ENCODE measurements at places on chromosomes 5 and 9. TPM values are rescaled to one million over a fixed set of nuclear protein-coding genes. Genes with fewer than 3 reads are reported as not detected.

GRCh38 chr5:176317534-176318374 is 43.8 kb downstream of the KIAA1191 start:
- no peaks in the 10 kb centered on the region for H3K27me3 ChIP-seq
- H3K4me1 ChIP-seq = no peaks in the 10 kb centered on the region
- no peak for DNase-seq

GRCh38 chr9:109903515-109904138 is 123.6 kb downstream of the PALM2AKAP2 start:
- peak; percentile 61 for DNase-seq
- no peaks in the 10 kb centered on the region for H3K27me3 ChIP-seq
- no peaks in the 10 kb centered on the region for H3K4me1 ChIP-seq

DNA sequence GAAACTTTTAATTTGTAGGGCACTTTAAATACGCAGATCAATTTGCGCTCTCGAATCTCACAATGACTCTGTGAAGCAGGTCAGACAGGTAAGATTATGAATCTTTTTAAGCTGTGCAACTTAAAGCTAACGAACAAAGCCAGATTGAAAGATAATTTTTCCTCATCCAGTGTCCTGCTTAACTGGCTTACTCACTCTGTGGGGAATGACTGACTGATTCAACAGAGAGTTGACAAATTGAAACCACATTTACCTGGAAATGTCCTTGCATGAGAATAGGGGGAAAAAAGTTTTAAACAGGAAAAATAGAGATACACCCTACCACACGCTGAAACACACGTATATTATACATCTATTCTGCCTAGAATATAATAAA is 187.9 kb downstream of the MAN2A1 start:
- H3K27me3 ChIP-seq = no peaks in the 10 kb centered on the region
- H3K36me3 ChIP-seq = no peaks in the 10 kb centered on the region
- no peak for DNase-seq
- H3K4me1 ChIP-seq = peaks cover 16% of the 10 kb centered on the region

DNA sequence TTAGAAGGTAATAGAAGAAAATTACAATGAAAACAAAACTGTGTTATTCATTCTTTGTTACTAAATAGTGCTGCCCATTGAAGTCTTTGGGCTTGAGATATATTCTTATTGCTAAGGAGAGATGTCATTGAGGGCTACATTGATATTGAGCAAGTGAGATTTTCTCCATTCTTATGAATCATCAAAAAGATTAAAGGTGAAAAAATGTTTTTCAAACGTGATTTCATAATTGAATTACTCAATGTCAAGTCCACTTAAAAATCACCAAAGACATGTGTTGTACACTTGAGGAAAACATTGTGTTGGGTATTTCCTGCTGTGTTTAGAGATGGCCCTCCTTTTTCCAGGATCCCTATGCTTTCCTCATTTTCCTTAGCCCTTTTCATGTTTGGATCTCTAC is 448.1 kb downstream of the NFIB start:
- H3K4me1 ChIP-seq = no peaks in the 10 kb centered on the region
- no peak overlapping the region for H3K27ac ChIP-seq
- no peak for DNase-seq
- no peaks in the 10 kb centered on the region for H3K36me3 ChIP-seq
- H3K27me3 ChIP-seq = no peaks in the 10 kb centered on the region
- no peak overlapping the region for H3K4me3 ChIP-seq

The GRM6 gene
- not detected for total RNA-seq

All from CD4-positive, alpha-beta memory T cell (primary cell).